ENCODE measurements at places on chromosomes 3 and 15.

- no peak for DNase-seq
These were observed 1.4 kb upstream of the USP19 start for GRCh38 chr3:49122022-49122421.

GRCh38 chr15:55124616-55125015, 72.1 kb downstream of the RSL24D1 start:
- no peak for DNase-seq

DNA sequence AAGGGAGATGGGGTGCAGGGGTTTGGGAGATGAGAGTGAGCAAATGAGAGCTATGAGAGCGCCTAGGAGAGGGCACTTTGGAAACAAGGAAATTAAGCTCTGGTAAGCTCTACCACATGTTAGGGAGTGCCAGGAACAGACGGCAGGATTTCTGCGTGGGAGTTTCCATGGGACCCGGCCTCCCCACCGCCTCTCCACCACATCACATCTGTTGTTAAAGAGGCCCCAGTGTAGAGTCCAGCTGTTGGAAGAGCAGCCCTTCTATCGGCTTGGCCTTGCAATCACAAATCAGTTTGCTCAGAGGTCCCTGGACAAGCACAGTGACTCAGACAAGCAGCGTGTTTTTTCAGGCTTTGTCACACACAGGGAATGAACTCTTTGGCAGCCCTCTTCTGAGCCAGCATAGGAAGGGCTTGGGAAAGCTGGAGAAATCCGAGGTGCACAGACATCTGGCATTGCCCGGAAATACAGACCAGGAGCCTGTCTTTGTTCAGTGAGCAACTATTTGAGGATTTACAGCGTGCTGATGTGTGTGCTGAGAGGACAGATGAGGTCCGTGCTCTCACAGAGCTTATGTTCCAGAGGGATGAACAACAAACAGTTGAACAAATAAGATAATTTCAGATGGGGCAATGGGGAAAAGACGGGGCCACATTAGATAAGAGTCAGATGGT, 370.6 kb upstream of the PROK2 start:
- no peak for DNase-seq

GRCh38 chr15:67781907-67782690, 43.2 kb upstream of the SKOR1 start:
- DNase-seq = no peak

DNA sequence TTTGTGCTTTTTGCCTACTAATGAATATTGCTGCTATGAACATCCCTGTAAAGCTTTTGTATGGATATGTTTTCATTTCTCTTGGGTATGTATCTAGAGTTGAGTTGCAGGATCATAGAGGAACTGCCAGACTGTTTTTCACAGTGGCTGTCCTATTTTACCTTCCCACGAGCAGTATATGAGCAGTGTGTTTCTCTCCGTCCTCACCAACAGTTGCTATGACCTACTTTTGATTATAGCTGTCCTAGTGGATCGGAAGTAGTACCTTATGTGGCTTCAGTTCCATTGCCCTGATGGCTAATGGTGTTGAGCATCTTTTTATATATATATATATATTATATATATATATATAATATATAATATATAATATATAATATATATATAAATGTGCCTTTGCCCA, 25.2 kb downstream of the CDAN1 start:
- DNase-seq = no peak

DNA sequence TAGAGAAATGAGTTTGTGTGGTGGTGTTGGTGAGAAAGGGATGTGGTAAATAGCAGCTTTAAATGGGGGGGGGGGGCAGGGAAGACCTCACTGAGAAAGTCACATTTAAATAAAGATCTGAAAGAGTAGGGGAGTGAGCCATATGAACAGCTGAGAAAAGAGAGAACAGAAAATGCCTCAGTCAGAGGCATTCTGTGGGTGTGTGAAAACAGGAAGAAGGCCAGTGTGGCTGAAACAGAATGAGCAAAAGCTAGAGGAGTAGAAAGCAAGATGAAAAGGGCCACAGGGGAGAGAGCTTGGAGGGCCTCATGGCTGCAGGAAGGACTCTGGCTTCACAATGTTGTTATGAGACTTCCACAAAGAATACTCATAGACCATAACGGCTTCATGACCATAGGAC, 783.3 kb downstream of the ZPLD1 start:
- no peak for DNase-seq

- DNase-seq = no peak
These were observed 198.4 kb downstream of the ADAMTS17 start for GRCh38 chr15:100143378-100143777.

DNA sequence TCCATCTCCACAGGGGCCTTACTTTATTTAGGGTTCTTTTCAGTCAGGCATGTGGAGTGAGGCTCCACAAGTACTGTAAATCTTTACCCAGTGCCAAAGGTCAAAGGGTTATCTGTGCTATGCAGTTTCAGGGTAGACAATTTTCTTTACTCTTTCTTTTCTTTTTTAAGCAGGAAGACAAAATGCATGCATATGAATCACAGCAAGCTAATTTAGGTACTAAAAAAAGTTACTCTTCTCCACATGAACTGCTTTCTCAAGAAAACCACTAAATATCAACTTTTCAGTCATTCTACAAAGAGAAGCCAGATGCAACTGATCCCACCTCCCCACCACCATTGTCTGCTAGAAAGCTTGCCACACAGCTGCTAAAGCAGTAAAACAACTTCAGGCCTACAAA, 73.3 kb upstream of the PYGO1 start:
- peak; percentile 37 for DNase-seq

DNA sequence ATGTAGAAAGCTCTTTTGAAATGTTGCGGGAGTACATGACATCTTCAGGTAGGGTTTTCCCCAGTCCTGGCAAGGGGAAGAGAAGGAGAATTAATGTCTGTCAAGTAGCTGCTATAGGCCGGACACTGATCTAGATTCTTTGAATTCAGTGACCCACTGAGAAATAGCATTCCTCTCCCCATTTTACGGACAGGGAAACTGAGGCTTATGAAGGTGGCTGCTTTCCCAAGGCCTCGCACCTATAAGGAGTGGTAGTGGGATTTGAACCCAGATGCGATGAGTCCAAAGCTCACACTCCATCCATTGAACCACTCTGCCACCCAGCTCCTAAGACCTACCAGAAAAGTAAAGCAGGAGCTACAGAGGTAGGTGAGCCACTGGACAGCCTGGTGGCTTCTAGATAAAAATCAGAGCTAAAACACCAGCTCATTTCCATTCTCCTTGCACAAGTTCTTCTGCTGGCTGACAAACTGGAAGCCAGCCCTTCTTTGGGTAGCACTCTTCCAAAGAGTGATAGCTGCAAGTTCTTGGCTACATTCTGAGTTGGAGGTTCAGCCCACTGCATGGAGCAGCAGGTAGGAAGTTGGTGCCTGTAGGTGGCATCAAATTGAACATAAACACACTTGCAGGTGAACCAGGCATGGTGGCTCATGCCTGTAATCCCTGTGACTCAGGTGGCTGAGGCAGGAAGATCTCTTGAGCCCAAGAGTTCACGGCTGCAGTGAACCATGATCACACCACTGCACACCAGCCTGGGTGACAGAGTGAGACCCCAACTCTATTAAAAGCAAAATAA, 22.0 kb downstream of the ZNF710 start:
- DNase-seq = no peak

GRCh38 chr3:13415997-13416793, 3.9 kb downstream of the NUP210 start:
- DNase-seq = no peak

- DNase-seq = no peak
These were observed 34.5 kb upstream of the AP4E1 start for GRCh38 chr15:50873935-50874361.

GRCh38 chr3:1017870-1018269, 75.0 kb upstream of the CNTN6 start:
- no peak for DNase-seq

DNA sequence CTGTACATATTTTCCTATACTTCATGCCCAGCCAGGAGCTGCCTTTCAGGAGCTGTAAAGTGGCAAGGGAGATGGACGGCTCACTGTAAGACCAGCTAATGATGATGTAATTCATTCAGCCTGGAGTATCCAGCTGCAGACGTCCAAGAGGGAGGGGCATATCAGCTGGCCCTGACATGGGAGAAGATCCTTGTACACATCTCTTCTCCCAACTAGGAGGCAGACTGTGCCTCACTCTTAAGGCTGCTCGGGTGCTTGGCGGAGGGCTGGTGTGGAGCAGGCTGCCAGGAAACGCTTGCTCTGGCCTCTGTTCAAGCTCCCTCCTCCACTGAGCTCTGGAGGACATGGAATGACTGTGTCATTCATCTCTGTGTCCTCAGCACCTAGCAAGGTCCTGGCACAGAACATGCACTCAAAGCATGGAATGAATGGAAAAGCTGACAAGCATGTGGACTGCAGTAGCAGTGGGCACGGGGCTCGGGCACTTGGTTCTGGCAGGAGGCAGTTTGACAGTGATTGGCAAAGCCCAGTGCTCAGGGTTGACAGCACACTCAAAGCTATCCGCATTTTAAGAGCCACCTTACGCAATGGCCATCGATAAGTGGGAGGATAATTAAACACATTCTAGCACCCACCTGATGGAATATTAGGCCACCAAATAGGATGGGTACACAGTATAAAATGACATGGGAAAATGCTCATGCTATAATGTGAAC, 72.4 kb downstream of the TBC1D2B start:
- no peak for DNase-seq

All from iPS DF 6.9 (cell line).